Renal cortical epithelial cell (primary cell): ENCODE measurements at places on chromosomes 4 and X. TPM values are rescaled to one million over a fixed set of nuclear protein-coding genes. Genes with fewer than 3 reads are reported as not detected.
A peak's percentile ranks its signal among the peaks of the same experiment; 100 is the strongest.

DNA sequence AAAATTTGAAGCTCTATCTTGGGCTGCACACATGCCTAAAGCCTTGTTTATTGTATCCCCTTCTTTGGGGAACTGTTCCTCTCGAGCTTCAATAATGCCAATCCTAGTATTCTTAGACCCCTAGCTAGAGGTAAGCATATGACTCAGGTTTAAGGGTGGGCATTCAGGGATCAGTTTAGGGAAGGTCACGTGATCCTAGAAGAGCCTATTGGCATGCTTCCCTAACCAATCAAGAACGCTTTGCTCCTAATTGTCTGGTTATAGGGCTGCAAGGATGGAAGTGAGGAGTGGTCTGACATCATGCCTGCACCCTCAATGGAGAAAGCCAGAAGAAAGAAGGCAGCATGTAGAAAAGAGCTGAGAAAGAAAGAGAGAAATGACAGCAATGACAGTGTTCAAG, 46.9 kb downstream of the TLR10 start:
- no peak for DNase-seq

GRCh38 chr4:74431113-74431826, 13.7 kb upstream of the AREG start:
- peak; percentile 71 for DNase-seq

- no peak for DNase-seq
Measured at GRCh38 chr4:85895755-85896154, 420.8 kb downstream of the ARHGAP24 start.

- no peak for DNase-seq
Measured at GRCh38 chrX:107836958-107837357, 11.3 kb downstream of the MID2 start.

- DNase-seq: no peak
Measured at GRCh38 chr4:128819082-128819742, 9.7 kb downstream of the JADE1 start.

- DNase-seq: no peak
Measured at GRCh38 chrX:103562801-103563200, 22.5 kb upstream of the TCEAL4 start.

DNA sequence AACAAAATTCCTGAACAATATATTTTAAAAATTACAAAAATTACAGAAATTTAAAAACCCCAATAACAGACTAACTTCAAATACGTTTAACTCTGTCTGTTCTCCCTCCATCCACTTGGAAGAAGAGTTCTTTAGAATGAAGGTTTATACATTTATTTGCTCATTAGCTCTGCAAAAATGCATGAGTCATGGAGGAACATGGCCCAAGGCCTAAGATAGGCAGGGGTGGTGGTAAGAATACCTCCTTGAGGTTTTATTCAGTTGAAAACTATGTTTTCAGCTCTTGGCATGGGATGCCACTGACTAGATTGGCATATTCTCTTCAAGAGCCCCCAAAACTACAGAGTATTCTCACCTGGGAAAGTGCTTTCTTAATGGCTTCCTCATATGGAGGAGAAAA, 8.8 kb upstream of the LRRC66 start:
- peak; percentile 84 for DNase-seq

DNA sequence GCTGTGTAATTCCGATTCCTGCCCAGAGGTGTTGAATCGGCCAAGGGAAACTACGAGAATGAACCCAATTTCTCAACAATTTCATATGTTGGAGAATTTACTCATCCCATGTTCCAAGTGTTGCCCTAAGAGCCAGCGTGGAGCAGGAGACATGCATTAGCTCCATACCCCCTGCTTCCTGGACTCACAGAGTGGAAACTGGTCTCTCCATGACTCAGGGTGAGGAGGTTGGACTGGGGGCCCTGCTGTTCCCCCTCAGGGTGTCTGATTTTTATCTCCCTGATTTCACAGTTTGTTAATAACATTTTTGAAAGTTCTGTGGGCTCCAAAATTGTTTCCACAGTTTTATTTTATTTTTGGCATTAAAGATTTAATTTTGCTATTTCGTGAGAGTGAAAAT, 183.0 kb upstream of the SFRP2 start:
- no peak for DNase-seq

GRCh38 chr4:6873792-6874461, 35.7 kb upstream of the TBC1D14 start:
- DNase-seq: peak; percentile 51

- DNase-seq: no peak
Measured at GRCh38 chr4:105895583-105896460, 551 bp downstream of the NPNT start.

GRCh38 chr4:40455340-40455902, 120.3 kb downstream of the CHRNA9 start:
- peak; percentile 83 for DNase-seq

ADAM29 gene
- total RNA-seq: not detected in 2 replicates

DDIT4L gene
- total RNA-seq: 3.9 and 8.2 TPM in 2 replicates

CT45A3 gene
- not detected in 2 replicates for total RNA-seq
